Naive thymus-derived CD8-positive, alpha-beta T cell (primary cell): ENCODE measurements at places on chromosomes 11 and 22. TPM values are rescaled to one million over a fixed set of nuclear protein-coding genes. Genes with fewer than 3 reads are reported as not detected.

TBX10 gene
- polyA plus RNA-seq = not detected

RTN4RL2 gene
- polyA plus RNA-seq = 0.09 TPM

CFAP300 gene
- not detected for polyA plus RNA-seq

TPST2 gene
- 87.9 TPM for polyA plus RNA-seq

LDHAL6A gene
- polyA plus RNA-seq = not detected

DNA sequence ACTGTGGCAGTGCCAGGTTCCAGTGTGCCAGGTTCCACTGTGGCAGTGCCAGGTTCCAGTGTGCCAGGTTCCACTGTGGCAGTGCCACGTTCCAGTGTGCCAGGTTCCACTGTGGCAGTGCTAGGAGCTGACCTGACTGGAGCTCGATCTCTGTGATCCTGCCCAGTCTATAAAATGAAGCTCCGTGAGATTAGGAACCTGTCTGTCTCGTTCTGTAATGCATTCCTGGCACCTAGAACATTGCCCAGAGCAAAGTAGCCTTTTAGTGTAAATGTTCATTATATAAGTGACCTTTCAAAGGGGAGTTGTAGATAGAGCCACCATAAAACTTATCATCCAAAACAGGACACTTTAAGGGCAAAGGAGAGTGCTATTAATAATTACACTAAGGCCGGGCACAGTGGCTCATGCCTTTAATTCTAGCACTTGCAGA lies 36.0 kb downstream of the ART5 start:
- no peaks in the 10 kb centered on the region for H3K27me3 ChIP-seq
- DNase-seq = no peak
- H3K27ac ChIP-seq = no peak overlapping the region
- no peak overlapping the region for H3K4me3 ChIP-seq
- H3K4me1 ChIP-seq = no peaks in the 10 kb centered on the region
- H3K36me3 ChIP-seq = no peaks in the 10 kb centered on the region

DNA sequence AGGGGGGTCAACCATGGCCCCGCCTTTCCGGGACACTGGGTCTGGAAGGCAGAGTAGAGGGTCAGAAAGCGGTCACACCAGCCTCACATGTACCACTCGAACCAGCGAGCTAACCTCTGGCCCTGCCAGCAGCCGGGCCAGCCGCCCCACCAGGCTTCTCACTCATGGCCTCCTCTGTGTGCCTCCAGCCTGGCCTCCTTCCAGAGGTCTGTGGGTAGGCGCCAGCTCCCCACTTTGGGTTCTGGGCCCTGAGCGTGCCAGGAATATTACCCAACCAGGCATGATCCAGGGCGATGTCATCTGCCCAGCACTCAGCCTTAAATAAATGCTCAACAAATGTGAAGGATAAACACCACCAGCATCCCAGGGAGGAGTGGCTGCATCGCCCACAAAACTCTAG lies 5.8 kb downstream of the SCUBE1 start:
- no peak overlapping the region for H3K4me3 ChIP-seq
- peaks cover 14% of the 10 kb centered on the region for H3K27me3 ChIP-seq
- no peak for DNase-seq
- peaks cover 4% of the 10 kb centered on the region for H3K4me1 ChIP-seq

GRCh38 chr22:25054943-25055511 lies 102.5 kb downstream of the KIAA1671 start:
- no peak overlapping the region for H3K27ac ChIP-seq
- no peaks in the 10 kb centered on the region for H3K4me1 ChIP-seq
- H3K27me3 ChIP-seq = no peaks in the 10 kb centered on the region
- peak overlapping the region; percentile 58 for H3K4me3 ChIP-seq

GRCh38 chr11:36070213-36070953 lies 126.5 kb downstream of the LDLRAD3 start:
- H3K4me3 ChIP-seq = no peak overlapping the region
- H3K4me1 ChIP-seq = no peaks in the 10 kb centered on the region
- no peak for DNase-seq

DNA sequence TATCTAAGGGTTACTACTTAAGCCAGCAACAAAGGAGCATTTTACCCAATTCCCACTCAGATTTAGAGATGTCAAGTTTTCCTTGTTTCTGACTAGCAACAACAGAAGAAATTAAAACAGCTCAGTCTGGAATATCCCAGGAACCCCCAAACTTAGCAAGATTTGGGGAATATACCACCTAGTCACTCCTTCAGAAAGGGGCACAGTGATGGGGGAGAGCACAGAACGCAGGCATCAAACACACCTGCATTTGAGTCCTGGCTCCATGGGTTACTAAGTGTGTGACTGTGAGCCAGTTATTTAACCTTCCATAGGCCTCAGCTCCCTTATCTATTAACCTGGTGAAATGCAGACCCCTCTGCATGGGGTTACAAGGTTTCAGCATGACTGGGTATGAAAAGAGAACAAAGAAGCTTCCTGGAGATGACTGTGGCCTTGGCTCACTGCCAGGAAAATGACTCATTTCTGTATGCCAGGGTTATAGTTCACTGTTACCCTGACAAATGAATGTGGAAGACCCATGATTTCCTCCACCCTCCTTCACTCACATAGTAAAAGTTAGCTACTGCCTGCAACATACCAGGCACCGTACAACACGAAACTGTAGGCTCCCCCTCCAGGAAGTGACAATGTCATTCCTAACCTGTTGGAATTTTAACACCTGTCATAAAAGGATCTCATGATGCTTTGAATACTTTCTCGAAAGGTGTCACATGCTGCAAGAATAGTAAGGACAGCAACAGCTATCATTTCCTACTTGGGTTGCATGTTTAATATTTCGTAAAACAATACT lies 79.6 kb downstream of the ME3 start:
- peaks cover 1% of the 10 kb centered on the region for H3K27me3 ChIP-seq
- peak; percentile 24 for DNase-seq

- peaks cover 7% of the 10 kb centered on the region for H3K4me1 ChIP-seq
- no peak overlapping the region for H3K4me3 ChIP-seq
- DNase-seq = peak; percentile 83
- H3K27me3 ChIP-seq = no peaks in the 10 kb centered on the region
- H3K27ac ChIP-seq = no peak overlapping the region
Measured at GRCh38 chr22:37457093-37457893, 28.9 kb downstream of the MFNG start.

GRCh38 chr11:120996973-120997372 lies 26.9 kb upstream of the TBCEL start:
- peaks cover 17% of the 10 kb centered on the region for H3K27me3 ChIP-seq
- H3K27ac ChIP-seq = no peak overlapping the region
- H3K4me1 ChIP-seq = no peaks in the 10 kb centered on the region
- DNase-seq = no peak
- no peak overlapping the region for H3K4me3 ChIP-seq
